Hematopoietic multipotent progenitor cell treated with erythropoietin and hydrocortisone succinate and interleukin-3 and kit ligand, for 17 days (in vitro differentiated cells): ENCODE measurements at places on chromosomes 2 and 18.
A peak's percentile ranks its signal among the peaks of the same experiment; 100 is the strongest.

GRCh38 chr2:26816893-26817292, 31.0 kb downstream of the CENPA start:
- peak; percentile 15 for DNase-seq

GRCh38 chr2:128292599-128293425, 25.9 kb downstream of the HS6ST1 start:
- DNase-seq = no peak

DNA sequence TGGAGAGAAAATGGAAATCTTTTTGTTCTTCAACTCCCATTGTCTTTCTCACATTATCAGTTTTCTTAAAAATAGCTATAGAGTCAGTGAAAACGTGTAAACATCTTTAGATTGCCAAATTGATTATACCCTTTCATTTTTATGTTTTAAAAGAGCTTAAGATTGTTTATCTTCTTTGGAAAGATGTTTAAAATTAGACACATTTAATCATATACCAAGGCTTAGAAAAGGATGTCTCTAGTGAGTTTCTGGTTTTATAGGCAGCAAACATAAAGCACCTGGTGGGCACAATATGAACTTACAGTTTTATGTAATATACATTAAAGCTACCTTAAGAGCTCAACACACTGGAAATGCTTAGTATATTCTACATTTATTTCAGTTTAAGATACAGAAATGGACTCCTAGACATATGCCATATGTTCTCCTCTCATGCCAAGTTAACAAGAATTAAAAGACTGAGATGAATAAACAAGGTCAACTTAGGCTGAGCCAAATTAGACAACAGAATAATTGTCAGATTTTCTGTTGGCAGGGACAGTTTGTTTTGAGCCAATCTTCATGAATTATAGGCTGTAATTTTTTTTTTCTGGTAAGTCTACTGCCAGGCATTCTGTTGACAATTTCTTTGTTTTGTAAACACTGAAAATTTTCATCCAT, 112.7 kb downstream of the OTX1 start:
- no peak for DNase-seq

GRCh38 chr2:43464590-43464989, 131.2 kb downstream of the THADA start:
- DNase-seq = no peak

DNA sequence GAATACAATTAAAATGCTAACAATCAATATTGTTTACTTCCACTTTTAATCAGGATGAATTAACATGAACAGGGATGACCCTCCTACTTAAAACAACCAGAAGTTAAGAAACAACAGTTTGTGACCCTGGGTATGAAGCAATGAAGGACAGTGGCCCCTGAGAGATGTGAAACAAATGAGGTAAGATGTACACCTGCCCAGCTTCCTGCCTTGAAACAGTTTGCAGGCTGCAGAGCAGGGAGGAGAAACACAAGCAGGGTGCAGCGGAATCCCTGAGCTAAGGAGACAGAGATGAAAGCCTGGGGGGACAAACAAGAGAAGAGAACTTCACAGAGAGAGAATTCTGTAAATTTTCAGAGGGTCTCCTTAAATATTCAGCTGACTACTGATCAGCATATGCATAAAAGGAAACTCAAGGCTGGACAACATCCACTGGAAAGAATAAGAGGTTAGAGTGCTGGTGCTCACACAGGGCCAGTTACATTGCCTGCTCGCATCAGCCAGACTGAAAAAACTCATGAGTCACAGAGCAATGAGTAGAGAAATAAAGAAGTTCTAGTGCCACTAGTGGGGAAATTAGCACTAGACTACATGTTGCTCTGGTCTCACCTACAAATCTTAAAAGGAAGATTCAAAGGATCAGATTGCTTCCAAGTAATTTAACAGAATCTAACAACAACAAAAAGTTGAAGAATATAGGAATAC, 106.4 kb downstream of the PID1 start:
- DNase-seq = no peak

DNA sequence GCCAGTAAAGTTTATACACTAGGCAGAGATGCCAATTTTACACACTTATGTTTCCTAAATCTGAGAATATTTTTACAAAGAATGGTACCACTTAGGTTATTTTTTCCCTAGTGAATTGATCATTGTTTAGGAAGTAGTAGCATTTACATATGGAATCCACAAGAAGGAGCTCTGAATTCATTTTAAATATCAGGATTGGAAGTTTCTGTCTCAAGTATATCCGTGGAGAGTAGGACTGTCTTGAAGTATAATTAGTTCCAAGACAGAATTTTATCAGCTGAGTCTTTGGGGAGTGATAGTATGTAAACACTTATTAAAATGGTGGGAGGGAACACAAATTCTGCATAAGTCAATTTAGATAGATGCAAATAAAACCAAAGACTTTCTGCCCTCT, 82.3 kb upstream of the FAM98A start:
- no peak for DNase-seq

DNA sequence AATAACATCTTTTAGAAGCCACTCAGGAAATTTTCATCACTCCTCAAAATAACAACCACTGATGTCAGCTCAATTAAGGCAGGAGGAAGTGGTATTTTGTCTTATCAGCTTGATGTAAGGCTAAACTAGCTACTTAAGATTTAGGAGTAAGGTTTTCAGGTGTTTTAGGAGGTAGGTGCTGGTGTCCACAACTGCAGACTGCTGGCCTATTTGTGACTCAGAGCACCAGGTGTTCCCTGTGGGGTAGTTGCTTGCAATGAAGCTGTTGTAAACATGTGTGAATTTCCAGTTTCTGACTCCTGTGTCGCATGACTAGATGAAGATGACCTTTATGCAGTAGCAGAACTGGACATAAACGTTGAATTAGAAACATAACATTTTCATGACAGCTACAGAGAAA, 164.2 kb downstream of the THSD7B start:
- no peak for DNase-seq

DNA sequence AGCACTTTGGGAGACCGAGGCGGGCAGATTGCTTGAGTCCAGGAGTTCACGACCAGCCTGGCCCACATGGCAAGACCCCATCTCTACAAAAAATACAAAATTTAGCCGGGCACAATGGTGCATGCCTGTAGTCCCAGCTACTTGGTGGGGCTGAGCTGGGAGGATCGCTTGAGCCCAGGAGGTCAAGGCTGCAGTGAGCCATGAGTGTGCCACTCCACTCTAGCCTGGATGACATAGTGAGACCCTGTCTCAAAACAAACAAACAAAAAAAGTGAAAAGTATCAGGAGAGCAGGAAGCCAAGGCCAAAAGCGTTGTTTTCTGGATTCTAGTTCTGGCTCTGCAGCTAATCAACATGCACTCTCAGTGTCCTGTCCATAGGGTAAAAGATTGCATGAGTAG, 10.7 kb upstream of the CLASP1 start:
- no peak for DNase-seq

DNA sequence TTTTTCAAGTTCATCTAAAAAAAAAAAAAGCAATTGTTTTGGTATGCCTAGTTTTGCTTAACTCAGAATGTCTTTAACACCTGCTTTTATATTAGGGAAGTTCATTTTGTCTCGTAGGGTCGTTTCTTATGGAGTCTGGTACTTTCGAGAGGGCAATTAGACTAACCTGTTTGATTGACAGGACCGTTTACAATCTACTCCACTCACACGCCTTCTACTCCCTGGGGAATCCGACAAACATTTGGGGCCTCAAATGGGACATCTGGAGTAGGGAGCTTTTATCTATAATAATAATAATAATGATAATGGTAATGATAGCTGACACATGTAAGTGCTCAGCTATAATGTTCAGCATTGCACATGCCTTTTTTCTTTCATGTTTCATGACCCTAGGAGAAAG, 261.6 kb upstream of the RASGRP3 start:
- DNase-seq = no peak

- DNase-seq = no peak
Observed at GRCh38 chr2:239950144-239951128, 74.7 kb downstream of the NDUFA10 start.

DNA sequence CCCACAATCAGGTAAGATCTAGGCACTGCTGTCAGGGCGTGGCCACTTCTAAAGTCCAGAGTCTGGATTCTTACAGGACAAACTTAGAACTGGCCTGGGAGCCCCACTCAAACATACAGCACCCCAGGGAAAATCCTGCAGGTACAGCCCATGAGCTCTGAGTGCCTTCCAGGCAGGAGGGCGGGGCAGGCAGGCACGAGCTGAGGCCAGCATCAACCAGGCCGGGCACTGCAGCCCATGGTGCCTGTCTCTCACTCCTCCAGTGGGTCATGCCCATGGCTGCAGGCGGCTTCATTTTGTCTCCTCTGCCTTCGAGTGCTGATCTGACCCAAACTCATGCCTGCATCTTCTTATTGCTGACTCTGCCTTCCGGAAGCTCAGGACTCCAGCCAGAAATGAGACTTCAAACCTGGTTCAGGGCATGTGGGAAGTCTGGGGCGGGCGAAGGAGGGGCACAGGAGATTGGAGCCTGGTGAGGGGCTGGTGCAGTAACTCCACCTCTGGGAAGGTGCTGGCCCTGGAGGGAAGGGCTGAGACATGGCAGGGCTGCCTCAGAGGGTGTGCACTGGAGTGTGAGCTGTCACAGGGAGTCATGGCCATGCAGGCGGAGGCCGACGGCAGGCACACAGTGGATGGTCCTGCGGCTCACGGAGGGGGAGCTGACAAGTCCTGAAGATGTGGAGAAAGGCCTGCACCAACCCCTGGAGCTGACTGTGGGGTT, 40.5 kb downstream of the HS6ST1 start:
- no peak for DNase-seq
